Stimulated activated effector memory CD8-positive, alpha-beta T cell treated with anti-CD3 and anti-CD28 coated beads, Interleukin-12 subunit alpha, Interleukin-12 subunit beta, amount 100 ng/mL, for 72 hours (primary cell): ENCODE measurements at places on chromosomes 11 and 22.
A peak's percentile ranks its signal among the peaks of the same experiment; 100 is the strongest.

- DNase-seq: no peak
Observed at GRCh38 chr11:5550440-5551095, 2.2 kb upstream of the OR52H1 start.

DNA sequence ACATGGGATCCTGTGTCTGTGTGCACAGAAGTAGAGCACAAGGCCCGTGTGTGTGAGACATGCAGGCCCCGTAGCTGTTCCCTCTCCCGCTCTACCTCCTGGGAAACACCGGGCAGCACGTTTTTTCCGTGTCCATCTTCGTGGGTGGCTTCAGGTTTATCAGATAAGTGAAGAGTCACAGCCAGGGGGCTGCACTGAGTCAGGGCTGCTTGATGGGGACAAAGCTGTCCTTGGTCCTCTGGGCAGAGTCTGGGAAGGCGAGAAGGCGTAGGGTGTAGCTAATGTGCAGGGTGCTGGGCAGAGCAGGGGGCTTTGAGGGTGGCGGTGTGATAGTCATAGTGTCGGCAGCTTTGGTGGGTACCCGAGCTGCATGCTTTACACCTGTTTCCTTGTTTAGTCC is 23.7 kb downstream of the INCENP start:
- no peak for DNase-seq

DNA sequence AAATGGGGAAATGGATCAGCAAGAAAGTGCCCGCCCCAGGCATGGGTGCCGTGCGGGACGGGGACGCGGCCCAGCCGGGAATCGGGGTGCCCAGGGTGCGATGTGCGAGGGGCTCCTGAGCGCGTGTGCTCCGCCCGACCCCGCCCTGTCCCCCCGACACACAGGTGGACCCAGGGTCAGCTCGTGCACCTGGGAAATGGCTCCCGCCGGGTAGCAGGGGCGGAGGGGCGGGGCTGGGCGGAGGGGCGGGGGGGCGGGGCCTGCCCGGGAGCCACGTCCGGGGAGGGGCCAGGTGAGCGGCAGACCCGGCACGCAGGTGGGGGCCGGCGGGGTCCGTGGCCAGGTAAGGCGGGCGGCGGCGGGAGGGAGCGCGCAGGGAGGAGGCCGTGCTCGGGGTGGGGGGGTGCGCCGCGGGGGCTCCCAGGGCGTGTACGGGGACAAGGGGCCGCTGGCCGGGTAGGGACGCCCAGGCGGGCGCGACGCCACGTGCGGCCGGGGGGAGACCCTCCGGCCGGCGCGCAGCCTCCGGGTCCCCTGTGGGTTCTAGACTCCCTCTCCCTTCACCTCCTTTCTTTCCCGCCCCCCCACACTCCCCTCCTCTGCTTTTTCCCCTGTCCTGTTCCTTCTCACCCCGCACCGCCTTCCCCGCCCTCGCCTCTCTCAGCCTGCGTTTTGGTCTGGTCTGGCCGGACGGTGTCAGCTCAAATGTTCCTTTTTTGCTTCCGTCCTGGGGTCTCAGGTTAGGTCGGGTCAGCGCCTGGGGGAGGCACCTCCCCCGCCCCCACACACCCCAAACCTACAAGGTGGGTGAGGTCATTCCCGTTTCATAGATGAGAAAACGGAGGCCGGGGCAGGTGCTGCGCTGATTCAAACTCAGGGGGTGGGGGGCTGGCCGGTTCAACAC is at the start of gene ARHGAP8:
TSS of gene ARHGAP8 (plus strand) at position 291 of the 904 bp plus-strand sequence. CDS start 33,953 bp downstream, outside the sequence.
- no peak for DNase-seq

GRCh38 chr11:69361048-69361447 is 67.1 kb downstream of the MYEOV start:
- no peak for DNase-seq

GRCh38 chr11:93560199-93560932 is 17.2 kb upstream of the SMCO4 start:
- DNase-seq: no peak

- DNase-seq: no peak
Observed at GRCh38 chr22:28773461-28773867, 969 bp downstream of the CCDC117 start.

GRCh38 chr11:106216281-106216680 is 138.8 kb downstream of the AASDHPPT start:
- no peak for DNase-seq

DNA sequence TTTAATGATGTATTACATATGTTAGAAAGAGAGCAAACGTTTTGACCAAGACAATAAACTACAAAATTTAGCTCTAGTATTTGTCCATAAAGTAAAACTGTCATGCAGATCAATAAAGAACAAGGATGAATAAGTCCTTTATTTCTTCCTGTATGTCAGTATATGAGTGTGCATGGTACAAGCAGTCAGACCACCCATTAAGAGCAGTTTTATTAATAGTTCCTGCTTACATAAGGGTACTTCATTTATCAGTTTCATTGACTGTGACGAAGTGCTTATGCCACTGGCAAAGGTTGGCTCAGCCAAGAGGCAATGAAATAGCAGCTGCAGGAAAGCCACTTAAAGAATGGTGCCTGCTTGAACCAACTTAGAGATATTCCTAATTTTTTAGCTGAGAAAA is 913.0 kb upstream of the CNTN5 start:
- DNase-seq: no peak

DNA sequence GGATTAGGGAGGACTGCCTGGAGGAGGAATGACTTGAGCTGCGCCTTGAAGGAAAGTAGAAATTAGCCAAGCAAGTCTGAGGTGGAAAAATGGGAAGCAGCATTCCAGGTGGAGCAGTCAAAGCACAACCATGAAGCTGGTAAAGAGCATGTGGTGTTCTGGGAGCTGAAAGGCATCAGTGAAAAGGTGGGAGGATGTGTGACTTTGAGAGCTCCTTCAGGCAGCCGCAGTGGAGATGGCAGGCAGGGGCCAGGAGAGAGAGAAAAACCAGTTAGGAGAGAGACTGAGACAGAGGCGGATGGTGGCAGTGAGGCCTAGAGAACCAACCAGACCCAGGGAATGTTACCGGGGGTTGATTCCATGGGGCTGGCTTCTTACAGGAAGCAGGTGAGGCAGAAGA is 393.4 kb downstream of the MIAT start:
- no peak for DNase-seq

DNA sequence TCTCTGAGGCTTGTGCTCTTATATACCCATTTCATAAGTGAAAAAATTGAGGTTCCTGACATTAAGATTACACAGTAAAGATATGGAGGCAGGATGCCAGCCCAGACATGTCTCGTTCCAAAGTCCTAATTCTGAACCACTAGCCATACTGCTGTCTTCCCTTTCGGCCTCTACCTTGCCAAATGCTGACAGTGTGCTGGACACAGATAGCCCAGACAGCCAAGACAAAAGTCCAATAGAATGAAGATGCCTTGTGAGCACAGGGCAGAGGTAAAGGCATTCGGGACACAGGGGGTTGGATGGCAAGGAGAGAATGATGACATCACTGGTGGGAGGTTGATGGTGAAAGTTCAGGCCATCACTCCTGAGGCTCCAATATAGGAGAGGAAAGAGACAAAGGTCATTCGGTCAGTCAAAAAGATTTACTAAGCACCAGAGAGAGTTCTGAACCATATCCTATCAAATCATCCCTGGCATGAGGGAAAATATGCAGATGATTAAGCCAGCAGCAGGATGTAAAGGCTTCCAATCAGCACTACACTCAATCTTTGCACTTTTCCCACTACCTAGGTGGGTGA is 174.0 kb upstream of the MTMR2 start:
- no peak for DNase-seq

DNA sequence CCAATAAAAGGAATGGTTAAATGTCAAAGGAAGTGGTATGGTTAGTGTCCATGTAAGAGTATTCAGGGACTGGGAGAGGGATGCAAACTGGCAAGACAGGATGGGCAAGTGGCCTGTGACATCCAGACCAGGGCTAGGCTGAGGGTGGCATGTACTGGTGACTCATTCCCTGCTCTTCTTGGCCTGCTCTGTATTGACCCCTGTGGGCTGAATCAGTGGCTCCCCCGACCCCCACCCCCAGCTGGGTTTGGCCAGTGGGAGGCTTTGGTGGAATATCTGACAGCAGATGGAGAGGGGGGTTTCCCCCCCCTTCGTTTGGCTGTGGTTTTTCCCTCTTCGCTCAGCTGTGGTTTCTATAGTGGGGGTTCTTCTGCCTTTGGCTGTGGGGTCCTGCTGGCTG is 87.7 kb downstream of the CSNK2A3 start:
- no peak for DNase-seq

DNA sequence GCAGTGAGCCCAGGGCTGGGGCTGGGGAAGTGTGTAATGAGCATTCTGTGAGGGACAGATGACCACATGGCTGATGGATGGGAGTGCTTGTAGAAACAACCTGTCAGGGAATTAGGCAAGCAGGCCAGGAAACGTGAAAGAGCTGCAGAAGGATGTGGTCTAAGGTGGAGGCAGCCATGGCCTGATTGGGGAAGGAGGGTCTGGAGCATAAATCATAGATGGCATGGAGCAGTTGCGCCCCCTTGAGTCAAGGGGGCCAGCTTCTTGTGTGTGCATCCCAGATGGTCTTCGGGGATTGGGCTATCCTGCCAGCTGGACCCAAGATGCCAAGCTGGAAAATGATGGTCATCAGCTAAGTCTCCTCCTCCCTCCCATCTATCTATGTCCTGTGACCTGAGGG is 119.4 kb upstream of the CLPB start:
- DNase-seq: no peak

DNA sequence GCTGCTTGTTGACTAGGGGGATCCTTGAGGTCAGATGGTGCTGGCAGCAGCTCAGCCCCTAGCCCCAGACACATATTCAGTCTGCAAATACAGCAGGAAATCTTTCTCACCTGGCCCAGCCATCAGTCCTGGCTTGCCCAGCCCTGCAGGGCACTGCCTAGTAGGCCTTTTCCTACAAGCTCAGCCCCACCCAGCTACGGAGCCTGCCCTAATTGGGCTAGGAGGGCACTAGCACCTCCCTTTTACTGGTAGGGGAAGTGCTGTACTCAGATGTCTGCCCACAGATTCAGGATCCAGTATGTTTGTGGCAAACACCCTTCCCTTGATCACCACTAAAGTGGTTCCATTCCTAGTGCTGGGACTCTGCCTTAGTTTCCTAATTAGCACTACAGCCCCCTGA is 257.1 kb upstream of the CADM1 start:
- DNase-seq: no peak

GRCh38 chr11:9772218-9772617 is 108.3 kb downstream of the SWAP70 start:
- DNase-seq: no peak

DNA sequence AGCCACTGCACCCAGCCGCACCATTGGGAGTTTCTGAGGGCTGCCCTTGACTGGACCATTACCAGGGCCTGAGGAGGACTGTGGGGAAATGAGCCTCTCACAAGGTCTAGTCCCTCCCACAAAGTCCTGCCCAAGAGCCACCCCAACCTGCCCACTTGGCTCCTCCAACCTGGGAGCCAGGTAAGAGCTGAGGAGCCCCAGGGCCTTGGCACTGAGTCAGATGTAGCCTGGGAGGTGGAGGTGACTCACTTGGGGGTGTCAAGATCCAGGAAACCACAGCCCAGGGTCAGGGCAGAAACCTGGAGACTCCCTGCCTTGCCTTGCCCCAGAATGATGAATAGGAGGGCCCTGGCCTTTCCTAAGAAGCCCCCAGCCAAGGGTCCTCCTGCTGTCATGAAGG is 25.8 kb upstream of the P2RY2 start:
- DNase-seq: no peak

DNA sequence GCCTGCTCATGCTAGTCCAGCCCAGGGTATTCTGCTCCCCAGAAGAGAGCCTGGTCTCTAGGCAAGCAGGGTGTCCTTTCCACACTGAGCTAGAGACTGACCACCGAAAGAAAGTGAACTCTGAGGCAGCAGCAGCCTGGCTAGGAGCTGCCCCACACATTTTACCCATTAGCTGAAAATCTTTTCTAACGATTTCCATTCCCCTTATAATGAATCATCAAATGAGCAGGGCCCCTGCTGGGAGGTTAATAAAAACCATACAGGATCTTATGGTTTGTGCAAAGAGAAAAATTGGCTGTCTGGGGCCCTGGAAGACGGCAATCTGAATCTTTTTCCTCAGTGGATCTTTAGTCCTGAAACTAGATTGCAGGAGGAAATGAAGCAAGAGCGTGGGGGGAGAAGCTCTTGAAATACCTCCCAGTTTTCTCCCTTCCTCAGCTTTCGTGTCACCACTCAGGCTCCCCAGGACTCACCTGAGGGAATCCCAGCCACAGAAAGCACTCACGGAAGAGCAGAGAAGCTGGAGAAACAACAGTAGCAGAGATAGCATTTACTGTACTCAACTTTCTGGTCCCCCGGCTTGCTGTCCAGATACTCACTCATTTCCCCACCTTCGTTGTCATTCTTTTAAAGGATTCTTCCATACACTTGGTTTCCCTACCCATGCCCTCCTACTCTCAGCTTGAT is 74.7 kb upstream of the CD44 start:
- DNase-seq: no peak

DNA sequence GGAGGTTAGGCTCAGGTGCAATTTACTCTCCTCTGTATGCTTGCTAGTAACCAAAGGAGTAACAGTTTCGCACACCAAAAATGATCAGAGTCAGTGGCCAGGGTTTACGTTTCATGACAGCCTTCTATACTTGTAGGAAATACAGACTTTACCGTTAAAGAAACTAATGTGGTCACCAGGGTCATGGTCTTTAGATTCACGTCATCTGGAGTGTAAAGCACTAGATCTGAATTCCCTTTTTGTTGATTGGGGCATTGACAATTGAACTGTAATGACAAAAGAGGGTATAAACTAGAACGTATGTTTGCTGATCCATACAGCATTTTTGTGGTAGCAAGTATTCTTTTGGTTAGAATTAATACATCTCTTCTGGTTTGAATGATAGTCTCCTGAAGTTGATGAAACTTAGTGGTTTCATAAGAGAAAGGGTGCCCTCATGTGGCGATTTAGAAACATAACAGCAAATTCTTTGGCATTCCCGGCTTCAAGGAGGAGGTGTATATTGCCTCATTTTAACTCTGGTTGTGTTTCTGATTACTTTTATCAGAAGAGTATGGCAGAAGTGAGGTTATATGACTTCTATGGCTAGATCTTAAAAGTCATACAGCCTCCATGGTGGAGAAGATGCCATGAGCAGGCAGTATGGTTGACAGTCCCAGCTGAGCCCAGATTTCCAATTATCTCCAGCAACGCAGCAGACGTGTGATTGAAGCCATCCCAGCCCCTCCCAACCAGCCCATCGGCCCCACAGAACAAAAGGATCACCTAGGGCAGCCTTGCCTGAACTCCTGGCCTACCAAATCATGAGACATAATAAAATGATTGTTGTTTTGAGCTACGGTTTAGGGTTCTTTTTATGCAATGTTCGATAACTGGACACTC is 35.1 kb downstream of the MMP7 start:
- DNase-seq: peak; percentile 25

GRCh38 chr11:62804310-62805075 is 747 bp downstream of the NXF1 start:
- DNase-seq: no peak

GRCh38 chr11:94769880-94770279 is 1.7 kb downstream of the AMOTL1 start:
- no peak for DNase-seq
